Suppressor macrophage treated with lipopolysaccharide for 4 hours (primary cell): ENCODE measurements at places on chromosomes 1 and 21.
A peak's percentile ranks its signal among the peaks of the same experiment; 100 is the strongest.

DNA sequence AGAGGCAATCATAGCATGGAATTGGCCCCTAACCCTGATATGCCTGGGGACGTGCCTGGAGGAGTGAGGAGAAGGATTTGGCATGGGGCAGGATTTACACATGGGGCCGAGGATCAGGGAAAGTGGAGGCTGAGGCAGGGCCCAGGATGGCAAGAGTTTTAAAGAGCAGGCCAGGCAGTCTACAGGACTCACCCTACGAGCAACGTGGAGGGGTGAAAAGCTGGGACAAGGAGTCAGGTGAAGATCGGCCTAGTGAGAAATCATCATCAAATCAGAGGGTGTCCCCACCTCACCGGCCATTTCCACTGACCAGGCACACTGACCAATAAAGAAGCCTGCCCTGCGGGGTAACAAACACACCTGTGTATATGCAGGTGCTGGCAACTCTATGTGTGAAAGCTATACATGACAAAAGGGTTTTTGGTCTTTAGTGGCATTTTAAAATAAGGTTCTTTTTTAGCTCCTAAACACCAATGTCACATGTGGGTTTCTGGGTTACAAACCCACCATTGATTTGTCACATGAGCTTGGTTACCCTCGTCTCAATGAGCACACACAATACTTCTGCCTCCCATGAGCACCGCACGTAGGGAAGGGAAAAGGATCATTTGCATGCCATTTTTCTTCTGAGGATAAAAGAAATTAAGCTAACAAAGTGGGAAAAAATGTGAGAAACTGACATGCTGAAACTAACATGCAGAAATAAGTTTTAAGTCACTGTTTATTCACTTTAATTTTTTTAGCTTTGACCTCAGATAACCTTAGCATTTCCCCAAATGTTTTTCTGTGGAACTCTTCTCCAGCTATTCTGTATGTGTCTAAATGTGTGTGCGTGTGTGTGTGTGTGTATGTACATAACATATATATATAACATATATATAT is 168.1 kb upstream of the EDN2 start:
- DNase-seq: peak; percentile 32

DNA sequence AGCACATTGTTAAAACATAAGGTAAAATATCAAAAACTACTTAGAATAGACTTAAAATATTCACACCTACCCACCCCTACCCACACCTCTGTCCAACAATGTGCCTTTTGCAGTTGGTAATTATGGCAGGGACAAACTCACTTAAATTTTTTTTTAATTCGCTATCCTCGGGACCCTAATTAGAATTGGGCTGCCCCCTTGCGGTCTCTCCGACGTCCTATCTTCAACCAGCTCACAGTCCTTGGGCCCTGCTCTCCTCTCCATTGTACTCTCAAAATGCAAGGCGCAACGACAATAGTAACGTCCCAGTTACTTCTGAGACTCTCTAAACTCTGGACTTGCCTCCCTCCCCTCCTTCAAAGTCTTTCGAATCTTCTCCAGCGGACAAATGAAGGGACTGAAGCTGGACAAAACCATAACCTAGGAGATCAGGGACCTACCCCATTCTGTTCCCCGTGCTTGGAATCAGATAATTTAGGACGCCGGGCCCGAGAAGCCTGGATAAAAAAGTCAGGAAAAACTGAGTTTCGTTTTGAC is 1.1 kb upstream of the CIART start:
- peak; percentile 78 for DNase-seq

DNA sequence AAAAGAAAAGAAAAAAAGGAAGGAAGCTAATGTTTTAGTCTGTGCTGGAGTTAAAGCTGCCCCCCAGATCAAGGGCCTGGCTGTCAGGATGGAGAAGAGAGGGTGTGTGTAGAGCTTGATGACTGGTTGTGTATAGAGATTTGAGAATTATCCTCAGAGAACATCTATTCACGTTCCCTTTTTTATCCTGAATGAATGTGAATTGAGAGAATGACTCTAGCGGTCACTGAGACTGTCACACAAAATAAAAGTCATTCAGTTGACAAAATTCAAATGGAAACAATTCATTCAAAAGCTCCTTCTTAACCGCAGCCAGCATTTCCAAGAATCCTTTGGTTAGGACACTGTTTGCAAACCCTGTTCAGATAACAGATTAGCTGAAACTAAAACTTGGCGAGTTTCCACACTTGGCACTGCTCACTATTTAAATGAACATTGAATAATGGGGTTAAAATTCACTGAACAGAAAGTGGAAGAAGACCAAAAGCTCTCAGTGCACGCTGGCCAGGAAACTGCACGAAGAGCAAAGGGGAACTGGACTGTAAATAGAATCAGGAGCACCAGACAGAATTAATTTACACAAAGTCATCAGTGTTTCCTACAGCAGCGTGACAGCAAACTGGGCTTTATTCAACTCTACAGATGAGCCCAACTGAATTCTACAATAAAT is 13.6 kb upstream of the FAM89A start:
- DNase-seq: peak; percentile 79

DNA sequence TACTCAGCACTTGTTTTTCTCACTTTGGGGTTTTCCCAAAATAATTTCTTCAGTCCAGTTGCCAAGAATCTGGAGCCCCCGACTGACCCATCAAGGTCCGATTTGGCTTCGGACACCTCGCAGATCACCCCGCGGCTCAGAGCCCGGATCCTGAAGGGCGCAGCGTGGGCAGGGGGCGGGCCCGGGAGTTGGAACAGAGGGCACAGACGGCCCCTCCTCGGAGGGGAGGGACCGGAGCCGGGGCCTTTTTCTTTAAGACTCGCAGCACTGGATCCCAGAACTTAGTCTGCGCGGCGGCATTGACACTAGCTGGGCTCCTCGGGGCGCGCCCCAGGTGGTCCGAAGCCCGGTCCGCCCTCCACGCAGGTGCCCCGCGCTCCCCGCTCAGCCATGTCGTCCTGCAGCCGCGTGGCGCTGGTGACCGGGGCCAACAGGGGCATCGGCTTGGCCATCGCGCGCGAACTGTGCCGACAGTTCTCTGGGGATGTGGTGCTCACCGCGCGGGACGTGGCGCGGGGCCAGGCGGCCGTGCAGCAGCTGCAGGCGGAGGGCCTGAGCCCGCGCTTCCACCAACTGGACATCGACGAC is at the start of gene CBR3:
CBR3 (plus strand) TSS at position 277 of the 588 bp plus-strand sequence; CDS start at position 391, 114 bp downstream.
- peak; percentile 67 for DNase-seq

DNA sequence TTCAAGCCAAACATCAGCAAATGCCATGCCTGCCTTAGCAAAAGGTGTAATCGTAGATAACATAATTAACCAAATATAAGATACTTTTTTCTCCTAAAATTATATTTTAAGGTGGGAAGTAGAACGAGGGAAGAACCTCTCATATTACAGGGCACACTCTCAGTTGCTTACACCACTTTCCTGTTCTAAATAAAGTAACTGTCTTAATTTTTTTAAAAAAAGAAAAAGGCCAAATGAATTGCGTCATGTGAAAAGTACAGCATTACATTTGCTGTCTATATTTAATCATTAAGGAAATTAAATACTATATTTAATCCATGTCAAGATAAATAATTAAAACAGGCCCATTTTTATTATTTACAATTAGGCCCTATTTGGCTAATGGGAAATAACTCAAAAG is 23.7 kb downstream of the JAK1 start:
- no peak for DNase-seq

GRCh38 chr1:180912211-180912800 is 391 bp upstream of the KIAA1614 start:
- peak; percentile 5 for DNase-seq

DNA sequence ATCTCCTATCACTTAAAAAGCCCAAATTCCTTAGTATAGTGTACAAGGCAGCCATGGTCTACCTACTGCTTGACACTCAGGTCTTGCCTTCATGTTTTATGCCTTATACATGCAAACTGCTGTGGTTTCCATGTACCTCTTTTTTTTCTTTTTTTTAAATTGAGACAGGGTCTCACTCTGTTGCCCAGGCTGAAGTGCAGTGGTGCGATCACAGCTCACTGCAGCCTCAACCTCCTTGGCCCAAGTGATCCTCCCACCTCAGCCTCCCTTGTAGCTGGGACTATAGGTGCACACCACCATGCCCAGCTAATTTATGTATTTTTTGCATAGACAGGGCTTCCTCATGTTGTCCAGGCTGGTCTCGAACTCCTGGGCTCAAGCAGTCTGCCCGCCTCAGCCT is 8.0 kb downstream of the CD55 start:
- no peak for DNase-seq

DNA sequence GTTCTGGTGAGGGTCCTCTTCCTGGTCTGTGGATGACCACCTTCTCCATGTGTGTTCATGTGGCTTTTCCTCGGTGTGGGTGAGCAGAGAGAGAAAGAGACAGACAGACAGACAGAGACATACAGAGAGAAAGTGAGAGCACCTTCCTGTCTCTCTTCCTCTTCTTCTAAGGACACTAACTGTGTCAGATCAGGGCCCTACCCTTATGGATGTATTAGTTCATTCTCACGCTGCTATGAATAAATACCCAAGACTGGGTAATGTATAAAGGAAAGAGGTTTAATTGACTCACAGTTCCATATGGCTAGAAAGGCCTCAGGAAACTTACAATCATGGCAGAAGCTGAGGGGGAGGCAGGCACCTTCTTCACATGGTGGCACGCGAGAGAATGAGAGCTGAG is 131.5 kb upstream of the ZNF648 start:
- peak; percentile 65 for DNase-seq

DNA sequence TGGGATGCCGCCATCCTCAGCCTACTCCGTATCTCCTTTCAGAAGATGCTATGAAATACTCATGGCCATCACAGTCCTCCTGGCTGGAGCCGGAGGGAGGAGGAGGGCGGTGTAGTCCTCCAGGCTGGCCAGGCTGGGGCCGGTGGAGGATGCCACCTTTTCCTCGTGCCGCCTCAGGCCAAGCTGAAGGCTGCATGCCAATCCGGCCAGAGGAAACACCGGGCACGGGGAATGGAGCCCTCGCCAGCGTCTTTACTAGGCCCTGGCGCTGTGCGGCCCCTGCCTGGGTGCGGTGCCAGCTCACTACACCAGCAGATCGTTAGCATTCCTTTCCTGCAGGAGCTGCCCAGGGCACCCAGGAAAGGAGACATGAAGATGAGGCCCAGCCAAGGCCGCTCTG is 70.1 kb downstream of the CASZ1 start:
- DNase-seq: no peak

- peak; percentile 65 for DNase-seq
Measured at GRCh38 chr1:163315773-163316374, 5.9 kb upstream of the NUF2 start.

DNA sequence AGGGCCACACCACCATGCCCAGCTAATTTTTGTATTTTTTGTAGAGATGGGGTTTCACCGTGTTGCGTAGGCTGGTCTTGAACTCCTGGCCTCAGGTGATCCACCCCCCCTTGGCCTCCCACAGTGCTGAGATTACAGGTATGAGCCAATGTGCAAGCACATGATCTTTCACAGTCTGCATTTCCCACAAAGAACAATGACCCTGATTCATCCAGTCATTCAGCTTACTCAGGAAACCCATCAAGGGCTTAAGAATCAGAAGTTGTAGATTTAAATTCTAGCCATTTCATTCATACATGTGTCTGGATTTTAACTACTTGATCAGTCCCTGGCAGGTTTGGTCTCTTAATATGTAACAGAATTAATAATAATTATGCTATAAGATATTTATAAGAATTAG is 2065.7 kb downstream of the MRPL39 start:
- no peak for DNase-seq

- no peak for DNase-seq
Measured at GRCh38 chr1:66175581-66175980, 358.4 kb upstream of the SGIP1 start.

GRCh38 chr1:107949467-107950253 is 15.3 kb downstream of the VAV3 start:
- DNase-seq: no peak

DNA sequence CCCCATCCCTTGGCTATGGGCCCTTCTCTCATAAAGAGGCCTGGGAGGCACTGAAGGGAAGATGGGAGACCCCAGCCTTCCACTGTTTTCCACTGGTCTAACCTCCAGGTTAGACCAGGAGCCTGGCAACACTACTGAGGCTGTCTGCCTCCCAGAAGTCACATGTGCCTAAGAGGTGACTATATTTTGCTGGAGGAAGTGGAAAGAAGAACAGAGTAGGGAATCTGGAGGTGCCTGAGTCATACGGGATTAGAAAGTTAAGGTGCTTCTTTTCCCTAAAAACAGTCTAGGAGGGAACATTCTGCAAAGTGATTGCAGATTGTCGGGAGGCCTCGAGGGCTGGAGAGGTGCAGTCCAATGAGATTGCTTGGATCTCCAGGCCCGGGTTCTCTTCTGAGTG is 4.6 kb downstream of the NFASC start:
- no peak for DNase-seq

GRCh38 chr1:39046613-39047210 is 20.6 kb downstream of the NDUFS5 start:
- DNase-seq: no peak

DNA sequence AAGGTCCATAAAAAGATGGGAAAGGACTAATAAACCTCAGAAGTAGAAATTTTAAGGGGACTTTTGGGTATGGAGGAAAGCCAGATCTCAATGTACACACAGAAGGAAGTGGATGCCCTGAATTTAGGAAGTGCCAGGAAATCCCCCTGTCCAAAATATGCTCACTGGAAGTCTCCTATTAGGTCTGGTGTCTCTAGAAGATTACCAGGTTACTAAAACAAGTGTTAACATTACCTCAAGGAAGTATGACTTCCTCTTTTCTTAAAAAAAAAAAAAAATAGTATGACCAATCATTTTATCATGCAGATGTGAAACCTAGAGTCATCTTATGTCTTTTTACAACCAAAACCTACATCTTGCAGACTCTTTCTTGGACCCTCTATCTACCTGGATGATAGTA is 30.7 kb downstream of the CD58 start:
- peak; percentile 59 for DNase-seq

GRCh38 chr1:230702934-230703678 is 10.8 kb downstream of the AGT start:
- DNase-seq: no peak

GRCh38 chr1:75373542-75374159 is 237.3 kb downstream of the SLC44A5 start:
- no peak for DNase-seq

GRCh38 chr1:80629304-80629837 is 1171.4 kb upstream of the ADGRL2 start:
- no peak for DNase-seq

- DNase-seq: no peak
Measured at GRCh38 chr1:106986603-106987002, 69.9 kb upstream of the PRMT6 start.
